ENCODE measurements at places on chromosomes 5 and 9.

- no peak for DNase-seq
Measured at GRCh38 chr5:34715711-34716110, 59.6 kb downstream of the RAI14 start.

- DNase-seq = no peak
Measured at GRCh38 chr5:77311214-77311571, 100.7 kb downstream of the PDE8B start.

GRCh38 chr9:82526577-82526976 lies 536.4 kb downstream of the RASEF start:
- DNase-seq = no peak

GRCh38 chr9:89969156-89969675 lies 364.4 kb downstream of the GADD45G start:
- no peak for DNase-seq

- DNase-seq = no peak
Measured at GRCh38 chr5:171906703-171907590, 99.5 kb downstream of the FBXW11 start.

- DNase-seq = no peak
Measured at GRCh38 chr9:2317591-2317990, 302.4 kb downstream of the SMARCA2 start.

DNA sequence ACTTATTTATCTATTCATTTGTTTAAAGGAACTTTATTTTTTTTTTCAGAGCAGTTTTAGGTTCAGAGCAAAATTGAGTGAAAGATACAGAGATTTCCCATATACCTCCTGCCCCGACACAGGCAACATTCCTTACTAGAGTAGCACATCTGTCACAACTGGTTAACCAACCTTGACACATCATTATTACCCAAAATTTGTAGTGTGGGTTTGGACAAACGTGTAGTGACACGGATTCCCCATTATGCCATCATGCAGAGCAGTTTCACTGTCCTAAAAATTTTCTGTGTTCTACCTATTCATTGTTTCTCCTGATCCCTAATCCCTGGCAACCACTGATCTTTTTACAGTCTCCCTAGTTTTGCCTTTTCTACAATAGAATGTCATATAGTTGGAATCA lies 57.3 kb upstream of the LHFPL2 start:
- no peak for DNase-seq

GRCh38 chr5:173015192-173015591 lies 31.6 kb downstream of the ATP6V0E1 start:
- no peak for DNase-seq

GRCh38 chr5:135467871-135468485 lies 15.8 kb upstream of the TIFAB start:
- no peak for DNase-seq

GRCh38 chr9:99591770-99592169 lies 229.9 kb upstream of the NR4A3 start:
- no peak for DNase-seq

- DNase-seq = no peak
Measured at GRCh38 chr9:131473891-131474290, 28.8 kb upstream of the POMT1 start.

- DNase-seq = no peak
Measured at GRCh38 chr5:135533334-135533733, 2.4 kb downstream of the NEUROG1 start.

- DNase-seq = no peak
Measured at GRCh38 chr5:127101935-127102334, 28.6 kb upstream of the C5orf63 start.

DNA sequence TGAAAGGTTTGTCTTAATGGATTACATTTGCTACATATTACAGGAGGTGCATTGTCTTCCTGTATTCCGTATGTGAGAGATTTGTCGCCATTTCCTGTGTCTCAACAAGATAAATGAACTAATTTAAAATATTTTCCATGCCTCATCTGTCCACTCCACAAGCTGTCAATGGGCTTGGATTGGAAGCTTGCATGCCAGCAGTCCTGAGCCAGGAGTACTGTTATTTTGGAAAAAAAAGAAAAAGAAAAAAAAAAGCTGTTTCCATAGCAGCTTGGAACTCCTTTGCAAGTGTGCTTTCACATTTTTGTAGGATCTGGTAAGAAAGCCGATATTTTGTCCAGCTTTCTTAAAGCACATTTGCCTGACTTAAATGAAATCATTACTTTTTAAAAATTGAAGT lies 330.8 kb downstream of the KDM4C start:
- DNase-seq = no peak

DNA sequence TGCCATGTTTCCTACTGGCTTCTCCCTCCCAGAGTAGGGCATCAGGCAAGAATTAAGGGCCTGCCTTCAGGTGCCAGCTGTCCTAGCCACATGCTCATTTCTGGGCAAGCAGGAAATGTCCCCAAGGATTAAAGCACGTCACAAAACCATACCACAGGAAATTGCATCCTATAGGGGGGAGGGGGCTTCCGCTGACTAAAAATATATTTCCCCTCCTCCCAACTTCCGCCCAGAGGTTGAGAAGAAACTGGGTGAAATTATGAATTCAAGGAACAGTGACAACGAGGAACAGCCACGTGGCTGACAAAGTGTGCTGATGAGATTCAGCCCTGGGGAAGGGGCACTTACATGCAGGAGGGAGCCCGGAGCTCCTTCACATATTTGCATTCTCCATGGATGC lies 4.1 kb downstream of the HBEGF start:
- no peak for DNase-seq
